ENCODE measurements at places on chromosomes 12 and 14.
A peak's percentile ranks its signal among the peaks of the same experiment; 100 is the strongest.

GRCh38 chr12:116539905-116540482 lies 19.2 kb upstream of the MAP1LC3B2 start:
- DNase-seq = peak; percentile 30

- no peak for DNase-seq
These were observed 117.2 kb upstream of the DNM1L start for GRCh38 chr12:32561931-32562341.

DNA sequence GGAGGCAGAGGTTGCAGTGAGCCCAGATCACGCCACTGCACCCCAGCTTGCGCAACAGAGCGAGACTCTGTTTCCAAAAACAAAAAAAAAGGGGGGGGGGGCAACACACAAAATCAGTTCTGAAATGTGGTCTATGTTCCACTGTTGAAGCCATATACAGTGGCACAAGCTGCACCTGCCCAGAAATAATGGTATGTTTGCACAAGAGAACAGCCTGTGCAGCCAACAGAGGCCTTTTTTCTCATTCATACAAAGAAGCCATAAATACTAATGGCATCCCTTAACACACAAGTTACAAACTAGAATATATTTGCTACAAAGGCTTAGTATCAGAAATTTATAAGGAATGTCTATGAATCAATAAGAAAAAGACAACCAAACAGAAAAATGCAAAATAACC lies 37.1 kb downstream of the ITPR2 start:
- DNase-seq = no peak

GRCh38 chr14:62722406-62722805 lies 322.9 kb downstream of the KCNH5 start:
- no peak for DNase-seq

DNA sequence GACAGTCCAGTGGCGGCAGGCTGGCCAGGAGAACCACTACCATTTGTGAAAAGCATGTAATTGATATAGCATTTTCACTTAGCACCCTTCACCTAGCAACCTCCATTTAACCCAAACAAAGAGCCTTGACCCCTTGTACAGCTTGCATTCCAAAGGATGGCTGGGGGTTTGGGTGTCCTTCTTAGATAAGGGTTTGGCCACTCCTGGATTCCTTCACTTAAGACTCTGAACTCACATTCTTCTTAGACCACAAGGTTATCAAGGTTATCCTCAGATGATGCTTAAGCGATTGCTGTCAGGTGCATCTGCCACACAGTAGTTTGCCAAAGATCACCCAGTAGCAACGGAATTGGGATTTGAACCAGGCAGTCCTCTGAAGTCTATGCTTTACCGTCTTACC lies 102.8 kb downstream of the ZNF664 start:
- no peak for DNase-seq

DNA sequence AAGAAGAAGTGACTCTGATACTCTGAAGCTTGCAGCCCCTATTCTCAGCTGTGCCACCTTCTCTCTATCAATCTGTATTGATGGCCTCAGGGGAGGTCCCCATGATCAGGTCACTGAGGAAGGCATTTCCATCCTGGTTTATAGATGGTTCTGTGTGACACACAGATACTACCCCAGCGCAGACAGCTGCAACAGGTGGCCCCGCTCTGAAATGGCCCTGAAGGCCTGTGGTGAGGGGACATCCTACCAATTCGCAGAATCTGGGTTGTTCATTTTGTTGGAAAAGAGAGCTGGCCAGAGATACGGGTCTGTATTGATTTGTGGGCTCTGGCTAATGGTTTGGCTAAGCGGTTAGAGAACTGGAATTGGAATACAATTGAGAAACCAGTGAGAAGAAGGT lies 21.7 kb downstream of the DLK1 start:
- no peak for DNase-seq

- no peak for DNase-seq
These were observed 41.9 kb upstream of the NCOR2 start for GRCh38 chr12:124609041-124609989.

DNA sequence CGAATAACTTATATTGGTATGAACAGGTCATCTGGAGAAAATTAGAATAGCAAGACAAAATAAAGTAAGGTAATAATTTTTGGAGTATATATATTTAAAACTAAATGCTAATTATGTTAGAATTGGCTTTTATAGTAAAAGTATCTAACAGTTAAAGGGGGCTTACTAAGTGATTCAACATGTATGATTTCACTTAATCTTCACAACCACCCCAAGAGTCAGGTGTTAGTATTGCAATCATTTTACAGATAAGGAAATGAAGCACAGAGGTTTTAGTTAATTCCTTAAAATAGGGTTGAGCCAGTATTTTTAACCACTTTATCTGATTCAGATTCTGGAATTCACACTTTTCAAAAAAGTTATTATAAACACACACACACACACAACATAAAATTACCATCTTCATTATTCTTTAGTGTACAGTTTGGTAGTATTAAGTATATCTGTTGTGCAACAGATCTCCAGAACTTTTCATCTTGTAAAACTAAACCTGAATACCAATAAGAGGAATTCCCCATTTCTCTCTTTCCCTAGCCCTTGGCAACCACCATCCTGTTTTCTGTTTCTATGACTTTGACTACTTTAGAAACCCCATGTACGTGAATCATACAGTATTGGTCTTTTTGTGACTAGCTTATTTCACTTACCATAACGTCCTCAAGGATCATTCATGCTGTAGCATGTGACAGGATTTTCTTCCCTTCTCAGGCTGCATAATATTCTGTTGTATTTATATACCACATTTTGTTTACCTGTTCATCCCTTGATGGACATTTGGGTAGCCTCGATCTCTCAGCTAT lies 12.5 kb downstream of the A2M start:
- no peak for DNase-seq

DNA sequence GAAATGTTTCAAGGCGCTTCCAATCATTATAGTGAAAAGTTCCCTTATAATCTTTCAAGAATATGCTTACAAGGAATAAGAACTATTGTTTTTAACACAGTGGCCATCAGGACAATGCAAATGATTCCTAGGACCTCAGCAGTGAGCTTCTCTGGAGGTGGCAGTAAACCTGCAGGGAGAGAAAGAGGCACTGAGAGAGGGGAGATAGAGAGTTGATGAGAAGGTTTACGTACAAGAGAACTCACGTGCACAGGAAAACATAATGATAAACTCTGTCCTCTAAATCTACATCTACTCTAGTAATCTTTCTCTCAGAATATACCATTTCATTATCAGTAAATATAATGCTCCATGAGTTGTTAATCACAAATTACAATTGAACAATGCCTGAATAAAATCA lies 715 bp downstream of the KLRC4 start:
- DNase-seq = no peak

DNA sequence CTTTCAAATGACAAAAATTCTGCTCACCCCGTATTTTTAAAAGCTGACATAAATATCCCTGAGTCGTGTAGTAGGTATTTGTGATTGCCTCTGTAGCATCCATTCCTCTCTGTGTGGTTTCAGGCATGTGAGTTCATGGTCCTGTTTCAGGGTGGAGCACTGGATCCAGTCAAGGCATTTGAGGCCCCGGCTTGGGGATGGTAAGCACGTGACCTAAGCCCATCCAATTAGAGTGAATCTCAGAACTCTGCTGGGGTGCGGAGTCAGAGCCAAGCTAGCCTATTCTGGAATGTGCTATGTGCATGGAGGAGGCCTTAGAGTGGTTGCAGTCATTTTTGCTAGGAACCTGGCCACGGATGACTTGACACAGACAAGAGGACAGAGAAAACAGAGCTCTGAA lies 4.3 kb upstream of the CSRP2 start:
- DNase-seq = peak; percentile 18

DNA sequence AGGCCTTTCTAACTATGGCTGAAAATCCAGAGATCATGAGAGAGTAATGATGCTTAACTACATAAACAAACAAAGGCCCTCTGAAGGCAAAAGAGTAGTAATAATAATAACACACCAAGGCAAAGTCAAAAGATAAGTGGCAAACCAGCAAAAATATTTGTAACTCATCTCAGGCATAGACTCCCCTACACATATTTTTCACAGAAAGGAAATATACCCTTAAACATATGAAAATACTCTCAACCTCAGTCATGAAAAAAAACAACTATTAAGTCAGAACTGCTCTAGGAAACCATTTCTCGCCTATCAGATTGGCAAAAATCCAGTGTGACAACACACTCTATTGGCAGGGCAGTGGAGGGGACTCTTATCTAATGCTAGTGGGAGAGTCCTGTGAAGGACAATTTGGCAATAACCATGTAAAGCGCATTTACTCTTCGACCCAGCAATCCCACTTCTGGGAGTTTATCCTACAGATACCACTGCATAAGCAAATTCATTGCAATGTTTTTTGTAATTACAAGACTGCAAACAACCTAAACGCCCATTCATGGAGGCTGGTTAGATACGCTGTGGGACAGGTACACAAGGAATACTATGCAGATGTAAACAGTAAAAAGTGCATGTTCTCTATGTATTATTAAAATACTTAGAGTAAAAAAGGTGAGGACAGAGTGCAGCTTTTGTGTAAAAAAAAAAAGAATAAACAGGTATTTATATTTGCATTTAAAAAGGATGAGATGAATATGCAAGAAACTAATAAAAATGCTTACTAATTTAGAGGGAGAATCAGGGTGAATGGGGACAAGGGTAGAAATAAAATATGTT lies 26.0 kb upstream of the IL22 start:
- peak; percentile 75 for DNase-seq

GRCh38 chr12:95551305-95551704 lies at the start of gene USP44:
USP44 (minus strand) TSS chr12:95551476; CDS start chr12:95534256, 17,220 bp downstream.
- no peak for DNase-seq

- peak; percentile 99 for DNase-seq
These were observed 58.2 kb upstream of the FLRT2 start for GRCh38 chr14:85471744-85472143.

GRCh38 chr14:77542421-77543239 lies 44.0 kb upstream of the ISM2 start:
- no peak for DNase-seq

DNA sequence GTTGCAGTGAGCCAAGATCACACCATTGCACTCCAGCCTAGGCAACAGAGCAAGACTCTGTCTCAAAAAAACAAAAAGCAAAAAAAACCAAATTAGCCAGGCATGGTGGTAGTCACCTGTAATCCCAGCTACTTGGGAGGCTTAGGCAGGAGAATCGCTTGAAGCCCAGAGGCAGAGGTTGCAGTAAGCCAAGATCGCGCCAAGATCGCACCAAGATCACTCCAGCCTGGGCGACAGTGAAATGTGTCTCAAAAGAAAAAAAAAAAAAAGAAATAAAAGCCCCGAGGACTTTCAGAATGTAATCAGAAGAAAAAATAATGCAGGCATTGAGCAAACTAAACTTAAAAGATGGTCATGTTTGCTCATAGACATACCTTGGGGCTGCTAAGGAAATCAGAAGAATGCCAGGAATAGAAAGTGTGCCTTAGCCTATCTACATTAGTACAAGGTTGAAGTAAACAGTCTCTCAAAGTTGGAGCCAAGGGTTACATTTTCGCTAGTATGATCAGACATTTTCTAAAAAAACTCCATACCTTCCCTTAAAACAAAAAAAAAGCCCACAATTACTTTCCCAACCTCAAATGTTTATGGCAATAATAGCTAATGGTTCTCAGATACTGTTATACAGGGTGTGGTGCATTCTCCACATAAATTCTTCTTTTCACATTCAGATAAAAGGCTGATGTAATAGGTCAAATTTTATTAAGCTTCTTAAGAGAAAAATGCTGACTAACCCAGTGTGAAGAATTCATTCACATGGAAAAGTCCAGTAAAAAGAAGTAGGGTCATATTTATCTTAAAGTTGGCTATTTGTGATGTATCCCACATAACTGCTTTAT lies 15.8 kb downstream of the DTD2 start:
- DNase-seq = no peak

DNA sequence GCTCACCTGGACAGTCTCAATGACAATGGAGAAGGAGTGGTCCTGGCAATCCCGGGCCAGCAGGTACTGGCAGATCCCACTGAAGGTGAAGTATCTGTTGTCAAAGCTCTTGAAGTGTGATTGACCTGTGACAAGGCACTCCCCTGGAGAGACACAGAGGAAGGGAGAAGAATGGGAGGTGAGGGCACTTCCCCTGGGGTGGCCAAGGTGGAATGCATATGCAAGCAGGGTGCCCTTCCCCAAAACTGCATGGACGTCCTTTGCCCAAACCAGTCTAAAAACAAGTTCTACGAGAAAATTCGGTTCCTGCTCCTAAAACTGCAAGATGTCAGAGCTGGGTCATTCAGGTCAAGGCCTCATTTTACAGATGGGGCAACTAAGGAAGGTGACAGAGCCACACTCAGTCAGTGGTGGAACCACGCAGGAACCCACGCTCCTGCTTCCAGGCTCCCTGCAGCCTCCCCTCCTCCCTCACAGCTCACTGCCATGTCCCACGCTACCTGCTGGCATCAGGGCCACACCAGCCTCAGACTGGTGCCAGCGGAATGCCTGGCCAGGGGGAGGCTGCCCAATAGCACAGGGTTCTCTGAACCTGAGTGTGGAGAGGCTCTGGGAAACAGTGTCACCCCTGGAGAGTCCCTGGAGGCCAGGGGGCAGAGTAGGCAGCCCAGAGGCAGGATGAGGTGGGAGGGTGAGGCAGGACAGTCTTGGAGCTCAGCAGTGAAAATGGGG lies 59.2 kb downstream of the VWF start:
- no peak for DNase-seq

DNA sequence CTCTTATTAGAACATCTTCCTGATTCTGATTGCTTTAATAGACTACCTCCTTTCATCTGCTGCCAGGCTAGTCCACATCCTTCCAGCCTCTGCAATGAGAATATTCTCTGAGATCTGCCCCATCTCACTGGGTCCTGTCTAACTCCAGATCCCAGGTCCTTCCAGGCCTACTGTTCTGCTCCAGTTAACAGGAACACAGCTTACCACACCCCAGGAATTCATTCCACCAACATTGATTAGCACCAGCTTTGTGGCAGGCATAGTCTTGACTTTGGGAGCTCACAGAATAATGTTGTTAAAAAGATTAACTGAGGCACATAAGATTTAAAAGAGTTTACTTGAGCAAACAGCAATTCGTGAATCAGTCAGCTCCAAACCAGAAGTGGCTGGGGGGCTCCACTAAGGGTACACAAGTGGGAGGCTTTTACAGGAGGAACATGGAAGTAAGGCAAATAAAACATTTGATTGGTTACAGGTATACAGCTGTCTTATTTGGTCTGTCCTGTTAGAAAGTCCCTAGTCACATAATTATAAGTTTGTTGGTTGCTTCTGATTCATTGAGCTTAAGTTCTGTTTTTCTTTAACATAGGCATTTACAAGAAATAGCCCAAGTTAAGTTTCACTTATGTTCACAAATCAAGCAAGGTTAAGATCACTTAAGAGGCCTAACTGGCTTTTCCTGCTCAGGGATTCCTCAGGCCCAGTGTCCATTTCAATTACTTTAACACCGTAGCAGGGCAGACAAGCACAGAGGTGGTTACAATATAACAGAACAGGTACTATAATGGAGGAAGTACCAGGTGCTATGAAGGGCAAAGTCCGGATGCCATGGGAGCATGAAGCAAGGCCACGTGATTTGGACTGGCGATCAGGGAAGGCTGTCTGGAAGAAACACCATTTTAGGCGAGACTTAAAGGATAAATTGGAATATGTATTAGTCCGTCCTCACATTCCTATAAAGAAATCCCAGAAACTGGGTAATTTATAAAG lies 12.2 kb upstream of the MYH7 start:
- DNase-seq = no peak
